AG09319 (cell line): ENCODE measurements at places on chromosomes 11 and 22.

DNA sequence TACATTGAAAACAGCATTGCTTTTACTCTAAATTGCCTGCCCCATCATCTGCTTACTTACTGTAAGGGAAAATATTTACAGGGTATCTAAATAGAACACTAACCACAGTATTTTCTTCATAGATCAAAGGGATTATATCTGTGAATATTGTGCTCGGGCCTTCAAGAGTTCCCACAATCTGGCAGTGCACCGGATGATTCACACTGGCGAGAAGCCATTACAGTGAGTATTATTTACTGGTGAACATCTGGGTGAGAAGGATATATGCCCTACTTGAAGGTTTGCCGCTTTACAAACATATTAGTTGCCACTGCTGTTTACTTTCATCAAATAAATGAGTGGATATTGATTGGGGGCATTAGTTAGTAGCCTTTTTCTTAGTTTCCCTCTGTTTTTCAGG lies 5.9 kb upstream of the CNTF start:
- peak; percentile 67 for DNase-seq

DNA sequence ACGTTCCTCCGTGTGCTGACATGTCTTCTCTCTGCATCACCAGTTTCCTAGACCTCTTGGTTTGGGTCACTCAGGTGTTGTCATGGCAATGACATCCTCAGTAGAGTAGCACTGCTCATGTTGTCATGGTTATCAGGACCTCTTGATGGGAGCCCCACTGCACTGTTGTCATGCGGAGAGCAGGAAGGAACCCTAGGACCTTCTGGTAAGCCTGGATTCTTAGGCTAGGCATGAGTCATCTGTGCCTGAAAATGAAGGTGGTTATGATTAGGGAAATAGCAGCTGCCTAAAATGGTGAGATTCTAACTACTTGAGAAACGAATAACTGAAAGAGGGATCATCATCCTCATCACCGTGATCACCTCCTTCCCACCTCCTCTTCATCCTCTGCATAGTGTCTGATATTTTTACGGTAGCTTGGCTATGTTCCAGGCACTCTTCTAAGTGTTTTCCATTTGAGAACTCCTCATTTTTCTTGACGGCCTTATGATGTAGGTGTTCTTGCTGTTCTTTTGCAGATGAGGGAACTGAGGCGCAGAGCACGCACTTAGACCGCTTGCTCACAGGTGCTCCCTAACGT lies 858.4 kb downstream of the NTM start:
- DNase-seq = no peak

DNA sequence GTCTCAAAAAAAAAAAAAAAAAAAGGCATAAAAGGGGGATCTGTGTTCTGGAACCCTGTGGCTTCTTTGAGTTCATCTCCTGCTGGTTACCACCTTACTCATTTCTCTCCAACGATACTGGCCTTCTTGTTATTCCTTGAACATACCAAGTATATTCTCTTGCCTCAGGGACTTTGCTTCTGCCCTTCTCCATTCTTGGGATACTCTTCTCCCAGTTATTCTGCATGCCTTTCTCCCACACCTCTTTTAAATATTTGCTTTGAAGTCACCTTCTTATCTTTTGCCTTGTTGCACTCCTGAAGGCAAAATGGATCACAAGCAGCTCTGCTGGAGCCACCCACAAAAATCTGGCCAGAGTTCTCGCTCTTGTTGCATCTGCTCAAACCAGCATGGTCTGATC lies 76.0 kb upstream of the RRM1 start:
- DNase-seq = no peak

DNA sequence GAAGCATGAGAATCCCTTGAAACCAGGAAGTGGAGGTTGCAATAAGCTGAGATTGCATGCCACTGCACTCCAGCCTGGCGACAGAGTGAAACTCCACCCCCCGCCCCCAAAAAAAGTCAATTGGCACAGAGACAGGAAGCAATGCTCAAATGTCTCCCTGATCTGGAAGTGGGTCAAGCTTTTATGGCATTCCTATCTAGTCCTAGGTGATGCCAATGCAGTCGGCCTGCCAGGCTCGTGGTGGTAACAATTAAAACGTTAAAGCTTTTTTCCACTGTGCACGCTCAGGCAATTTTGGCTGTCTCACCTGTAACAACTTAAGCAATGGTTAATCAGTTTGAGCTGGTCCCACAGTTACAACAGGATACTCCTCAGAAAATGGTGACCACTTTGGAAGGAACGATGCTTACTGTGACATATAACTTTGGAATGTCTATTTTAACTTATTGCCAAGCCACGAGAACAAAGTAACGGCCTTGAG lies 18.9 kb upstream of the PISD start:
- DNase-seq = peak; percentile 36

DNA sequence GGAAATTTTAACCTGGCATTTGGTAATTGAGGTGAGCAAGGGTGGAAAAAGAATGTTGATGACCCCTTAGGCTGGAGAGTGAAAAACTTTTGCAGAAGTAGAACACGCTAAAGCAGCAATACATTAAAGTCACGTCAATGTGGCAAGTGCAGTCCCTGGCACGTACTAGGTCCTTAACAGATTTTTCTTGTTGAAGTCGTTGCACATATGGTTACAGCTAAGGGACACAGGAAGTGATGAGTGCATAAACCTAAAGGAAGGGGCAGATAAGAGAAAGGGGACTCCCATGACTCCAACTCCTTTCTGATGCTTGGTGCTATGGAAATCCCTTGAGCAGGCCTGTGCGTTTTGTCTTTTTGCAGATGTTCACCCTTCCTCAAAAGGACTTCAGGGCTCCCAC lies 1.2 kb downstream of the ACCS start:
- DNase-seq = no peak

- DNase-seq = no peak
Observed at GRCh38 chr22:48334971-48335370, 1492.7 kb downstream of the BRD1 start.

GRCh38 chr22:36966851-36967540 lies 52.3 kb downstream of the TST start:
- DNase-seq = no peak

GRCh38 chr11:13486926-13487660 lies 8.7 kb downstream of the PTH start:
- no peak for DNase-seq

DNA sequence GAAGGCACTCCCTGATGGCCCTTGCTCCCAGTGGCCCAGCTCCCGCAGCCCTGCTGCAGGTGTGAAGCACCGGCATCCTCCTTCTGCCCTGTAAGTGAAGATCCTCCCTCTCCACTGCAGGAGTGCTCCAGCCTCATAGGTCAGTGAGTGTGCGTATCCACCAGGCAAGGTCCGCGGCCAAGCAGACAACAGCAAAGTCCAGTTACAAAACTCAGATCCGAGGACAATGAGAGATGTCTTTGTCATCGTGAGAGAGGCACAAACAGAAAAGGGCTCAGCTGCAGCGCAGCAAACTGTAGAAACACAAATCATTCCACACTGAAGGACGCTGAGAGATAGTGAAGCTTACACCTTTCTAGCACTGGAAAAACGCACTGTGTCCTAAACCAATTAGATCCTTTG lies 46.1 kb downstream of the MYH9 start:
- DNase-seq = no peak

- DNase-seq = no peak
Observed at GRCh38 chr22:45438336-45438735, 24.8 kb downstream of the RIBC2 start.

DNA sequence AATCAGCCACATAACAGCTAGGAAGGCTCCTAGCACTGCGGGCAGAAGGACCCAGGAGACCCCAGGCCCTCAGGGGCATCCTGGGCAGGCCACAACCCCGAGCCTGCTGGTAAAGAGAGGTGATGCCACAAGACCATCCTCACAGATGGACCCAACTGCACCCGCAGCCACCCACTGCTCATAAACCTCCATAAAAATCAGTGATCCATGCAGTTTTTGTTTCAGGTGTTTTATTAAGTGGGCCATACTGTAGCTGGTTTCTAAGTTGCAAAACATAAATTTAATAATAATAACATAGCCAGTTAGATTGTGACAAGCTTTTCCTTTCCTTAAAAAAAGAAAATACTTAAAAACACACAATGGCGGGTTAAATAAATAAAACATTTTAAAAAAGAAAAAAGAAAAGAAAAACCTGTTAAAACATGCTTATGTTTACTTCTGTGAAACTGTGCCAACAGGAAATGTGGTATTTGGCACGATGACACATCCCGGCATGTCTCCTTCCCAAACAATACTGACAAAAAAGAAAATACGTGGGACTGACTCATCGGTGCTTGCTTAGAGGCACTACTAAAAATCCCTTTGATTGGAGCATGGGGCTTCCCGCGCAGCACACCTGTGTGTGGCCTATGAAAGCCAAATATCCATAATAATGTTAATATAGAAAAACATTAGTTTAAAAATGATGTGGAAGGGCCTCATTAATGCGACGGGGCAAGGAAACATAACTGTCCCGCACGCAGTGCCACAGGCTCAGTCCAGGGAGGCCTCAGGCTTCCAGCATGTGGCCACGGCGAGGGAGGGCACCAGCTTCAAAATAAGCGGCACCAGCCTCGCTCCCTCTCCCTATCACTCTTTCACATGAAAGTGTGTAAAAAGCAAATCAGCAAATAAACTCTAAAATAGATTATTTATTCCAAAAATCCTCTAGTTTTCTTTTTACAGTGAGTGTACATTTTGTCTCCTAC lies 47.5 kb upstream of the SCUBE2 start:
- peak; percentile 52 for DNase-seq

DNA sequence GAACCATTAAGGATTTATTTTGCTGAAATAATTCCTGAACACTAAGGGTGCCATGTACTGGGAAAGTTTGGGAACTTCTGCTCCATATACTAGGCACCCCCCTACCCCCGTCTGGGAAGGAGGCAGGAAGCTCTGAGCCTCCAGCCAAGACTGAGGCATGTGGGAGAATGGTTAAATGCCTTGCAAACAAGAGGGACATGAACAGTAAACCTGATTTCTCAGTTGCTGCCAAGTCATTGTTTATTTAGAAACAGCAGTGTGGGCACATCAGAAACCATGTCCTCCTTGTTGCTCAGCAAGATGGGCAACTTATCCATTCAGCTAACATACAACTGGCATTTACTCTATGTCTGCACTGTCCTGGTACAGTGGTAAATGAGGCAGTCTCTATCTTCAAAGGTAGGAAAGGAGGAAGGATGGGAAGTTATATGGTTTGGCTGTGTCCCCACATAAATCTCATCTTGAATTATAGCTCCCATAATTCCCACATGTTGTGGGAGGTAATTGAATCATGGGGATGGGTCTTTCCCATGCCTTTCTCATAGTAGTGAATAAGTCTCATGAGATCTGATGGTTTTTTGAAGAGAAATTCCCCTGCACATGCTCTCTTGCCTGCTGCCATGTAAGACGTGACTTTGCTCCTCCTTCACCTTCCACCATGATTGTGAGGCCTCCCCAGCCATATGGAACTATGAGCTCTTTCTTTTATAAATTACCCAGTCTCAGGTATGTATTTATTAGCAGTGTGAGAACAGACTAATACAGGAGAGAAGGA lies 459.1 kb downstream of the MIAT start:
- no peak for DNase-seq
